ENCODE measurements at places on chromosomes 4 and X.

GRCh38 chr4:141339966-141340365 lies 119.3 kb downstream of the ZNF330 start:
- DNase-seq, result no peak

DNA sequence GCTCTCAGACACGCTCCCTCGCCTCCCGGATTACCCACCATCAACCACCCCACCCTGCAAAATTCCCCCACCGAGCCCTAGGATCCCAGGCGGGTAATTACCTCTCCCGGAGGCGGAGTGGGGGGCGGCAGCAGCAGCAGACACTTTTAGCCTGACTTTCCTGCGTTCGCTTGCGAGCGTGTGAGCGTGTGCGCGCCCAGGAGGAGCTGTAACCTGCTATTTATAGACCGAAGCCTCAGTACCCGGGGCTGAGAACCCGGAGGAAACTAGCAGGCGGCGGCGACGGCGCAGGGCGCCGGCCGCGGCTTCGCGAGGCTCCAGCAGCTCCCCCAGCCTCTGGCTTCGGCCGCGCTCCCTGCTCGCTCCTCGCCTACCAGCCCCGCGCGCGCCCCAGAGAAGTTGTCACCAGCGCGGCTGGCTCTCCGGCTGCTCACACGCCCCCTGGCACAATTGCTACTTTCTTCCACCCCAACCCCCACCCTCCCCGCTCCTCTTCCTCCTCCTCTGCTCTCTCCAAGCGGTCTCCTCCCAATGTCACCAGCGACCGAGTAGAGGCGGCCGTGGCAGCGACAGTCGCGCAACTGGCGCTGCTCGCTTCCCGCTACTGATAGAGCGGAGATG lies at the start of gene INPP4B:
INPP4B (minus strand) TSS at position 194 of the 621 bp plus-strand sequence.
- DNase-seq, result no peak

- DNase-seq, result no peak
Measured at GRCh38 chr4:186068581-186069348, at the start of gene TLR3. TLR3 (plus strand) TSS chr4:186069156; CDS start chr4:186076620, 7,464 bp downstream.

DNA sequence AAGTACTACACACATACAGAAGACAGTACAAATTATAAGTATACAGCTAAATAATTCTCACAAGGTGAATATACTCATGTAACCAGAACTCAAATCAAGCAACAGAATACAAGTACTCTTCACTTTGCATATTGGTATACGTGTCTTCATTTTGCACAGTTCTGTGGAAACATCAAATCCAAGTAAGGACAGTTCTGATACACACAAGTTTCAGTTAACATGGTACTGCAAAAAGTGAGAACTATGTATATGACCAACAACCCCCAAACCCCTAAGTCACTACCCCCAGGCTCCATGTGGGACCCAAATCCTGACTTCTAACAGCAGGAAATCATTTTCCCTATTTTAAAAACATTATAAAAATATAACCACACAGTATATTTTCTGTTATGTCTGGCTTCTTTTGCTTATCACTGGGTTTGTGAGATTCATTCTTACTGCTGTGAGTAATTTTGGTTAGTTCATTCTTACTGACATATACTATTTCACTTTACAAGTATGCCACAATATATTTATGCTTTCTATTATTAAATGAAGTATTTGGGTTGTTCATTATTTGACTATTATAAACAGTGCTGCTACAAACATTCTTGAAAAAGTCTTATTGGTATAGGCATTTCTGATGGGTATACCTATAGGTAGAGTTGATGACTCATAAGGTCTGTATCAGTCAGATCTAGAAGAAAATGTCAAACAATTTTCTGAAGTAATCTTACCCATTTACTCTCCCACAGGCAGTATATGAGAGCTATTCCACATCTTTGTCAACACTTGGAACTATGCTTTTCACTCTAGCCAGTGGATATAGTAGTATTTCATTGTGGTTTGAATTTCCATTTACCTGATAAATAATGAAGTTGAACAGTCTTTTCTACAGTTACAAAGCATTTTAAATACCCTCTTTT lies 47.0 kb downstream of the SCLT1 start:
- DNase-seq, result no peak

- DNase-seq, result no peak
Measured at GRCh38 chrX:100895365-100896075, 21.4 kb upstream of the NOX1 start.

DNA sequence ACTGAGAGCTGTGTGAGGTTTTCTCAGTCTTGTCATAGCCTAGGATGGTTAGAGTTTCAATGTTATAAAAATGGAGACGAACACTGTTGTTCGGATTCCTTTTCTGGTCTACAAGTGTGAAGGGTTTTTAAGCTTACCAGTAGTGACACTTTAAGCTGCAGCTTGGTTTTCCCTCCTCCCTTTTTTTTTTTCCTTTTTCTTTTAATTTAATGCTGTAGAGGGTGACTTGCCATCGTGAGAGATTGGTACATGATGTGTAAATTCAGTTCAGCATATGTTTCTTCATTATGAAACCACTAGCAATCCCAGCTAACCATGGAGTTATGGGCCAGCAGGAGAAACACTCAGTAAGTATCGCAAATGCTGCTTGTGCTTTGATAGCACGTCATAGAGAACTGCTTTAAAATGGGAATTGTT lies 165.0 kb downstream of the RAPGEF2 start:
- no peak for DNase-seq

- no peak for DNase-seq
Measured at GRCh38 chr4:113846433-113846832, 84.9 kb upstream of the CAMK2D start.

DNA sequence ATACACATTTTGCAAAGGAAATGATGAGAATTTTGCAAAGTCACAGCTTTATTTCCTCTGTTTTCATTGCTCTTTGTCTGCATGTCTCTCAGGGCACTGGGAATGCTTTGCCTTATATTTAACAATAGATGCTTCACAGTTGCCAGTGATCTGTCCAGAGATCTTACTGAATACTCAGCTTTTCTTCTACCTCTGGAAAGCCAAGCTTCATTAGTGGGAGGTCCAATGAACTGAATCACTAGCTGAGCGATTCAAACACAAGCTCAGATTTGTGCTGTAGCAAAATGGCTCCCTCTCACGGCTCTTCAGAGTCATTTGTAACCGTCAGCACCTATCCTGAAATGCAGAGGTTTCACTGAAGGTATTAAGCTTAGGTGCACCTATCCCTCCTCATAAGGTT lies 138.9 kb downstream of the DCLK2 start:
- peak; percentile 15 for DNase-seq

- DNase-seq, result no peak
Measured at GRCh38 chr4:76072760-76073159, 1.7 kb upstream of the ART3 start.

- no peak for DNase-seq
Measured at GRCh38 chr4:137226900-137227299, 305.4 kb downstream of the PCDH18 start.

GRCh38 chr4:48341776-48342605 lies 662 bp downstream of the SLAIN2 start:
- DNase-seq, result peak; percentile 53

Measured in hippocampal formation (tissue), 2 donors.